ENCODE measurements at places on chromosomes 7 and 10. TPM values are rescaled to one million over a fixed set of nuclear protein-coding genes. Genes with fewer than 3 reads are reported as not detected.
A peak's percentile ranks its signal among the peaks of the same experiment; 100 is the strongest.

DNA sequence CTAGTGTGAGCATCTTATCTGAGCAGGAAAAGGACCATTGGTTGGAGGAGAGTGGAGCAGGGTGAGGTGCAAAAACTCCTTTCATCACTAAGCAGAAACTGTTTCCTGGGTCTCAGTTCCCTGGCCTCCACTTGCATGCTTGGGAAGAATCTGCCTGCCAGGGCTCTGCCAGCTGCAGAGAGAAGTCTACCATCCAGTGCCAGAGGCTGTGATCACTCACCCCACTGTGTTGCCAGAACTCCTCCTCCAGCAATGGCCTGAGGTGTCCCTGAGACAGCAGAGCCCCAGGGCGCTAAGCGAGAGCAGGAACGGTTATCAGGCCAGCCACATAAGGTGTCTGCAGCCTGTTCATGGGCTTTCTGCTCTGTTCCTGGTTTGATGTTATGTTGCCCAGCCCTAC, 991.4 kb downstream of the CCSER2 start:
- no peak overlapping the region for H3K4me3 ChIP-seq
- H3K36me3 ChIP-seq, result no peaks in the 10 kb centered on the region
- DNase-seq, result peak; percentile 17
- no peak overlapping the region for H3K27ac ChIP-seq

DNA sequence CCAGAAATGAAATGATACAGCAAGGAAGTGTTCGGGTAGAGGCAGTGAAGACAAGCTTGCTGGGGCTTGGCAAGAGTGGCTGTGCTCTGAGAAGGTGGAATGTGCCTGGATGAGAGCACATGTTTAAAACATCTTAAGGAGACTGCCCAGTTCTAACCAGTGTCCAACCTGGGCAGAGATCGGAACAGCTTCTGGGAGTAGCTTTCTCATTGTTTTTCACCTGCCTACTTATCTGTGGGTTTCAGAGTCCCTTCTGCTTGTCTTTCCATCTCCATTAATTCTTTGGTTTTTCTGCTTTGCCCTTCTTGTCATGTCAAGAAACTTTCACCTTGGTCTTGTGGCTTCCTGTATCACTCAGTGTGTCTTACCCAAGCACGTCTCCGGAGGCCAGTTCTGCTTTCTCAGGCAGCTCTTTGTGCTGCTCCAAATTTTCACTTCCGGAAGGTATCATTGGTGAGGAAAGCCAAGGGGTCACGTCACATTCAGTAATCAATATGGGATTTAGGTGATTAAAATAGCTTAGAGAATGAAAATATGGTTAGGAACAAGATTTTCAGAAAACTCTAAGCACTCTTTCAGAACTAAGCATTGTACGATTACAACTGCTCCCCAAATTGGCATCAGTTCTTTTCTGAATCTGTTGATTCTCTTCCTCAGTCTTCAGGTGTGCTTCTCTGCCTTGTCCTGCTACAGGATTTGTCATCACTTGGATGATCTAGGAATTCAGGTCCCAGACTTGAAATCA, 5.5 kb upstream of the LAMB4 start:
- DNase-seq, result no peak
- H3K4me1 ChIP-seq, result no peaks in the 10 kb centered on the region
- H3K36me3 ChIP-seq, result no peaks in the 10 kb centered on the region
- no peak overlapping the region for H3K4me3 ChIP-seq

- peak overlapping the region; percentile 90 for H3K4me3 ChIP-seq
- no peaks in the 10 kb centered on the region for H3K36me3 ChIP-seq
- peak overlapping the region; percentile 96 for H3K27ac ChIP-seq
- peaks cover 21% of the 10 kb centered on the region for H3K4me1 ChIP-seq
- no peaks in the 10 kb centered on the region for H3K27me3 ChIP-seq
Observed at GRCh38 chr10:30432622-30433305, 1.2 kb upstream of the MAP3K8 start.

DNA sequence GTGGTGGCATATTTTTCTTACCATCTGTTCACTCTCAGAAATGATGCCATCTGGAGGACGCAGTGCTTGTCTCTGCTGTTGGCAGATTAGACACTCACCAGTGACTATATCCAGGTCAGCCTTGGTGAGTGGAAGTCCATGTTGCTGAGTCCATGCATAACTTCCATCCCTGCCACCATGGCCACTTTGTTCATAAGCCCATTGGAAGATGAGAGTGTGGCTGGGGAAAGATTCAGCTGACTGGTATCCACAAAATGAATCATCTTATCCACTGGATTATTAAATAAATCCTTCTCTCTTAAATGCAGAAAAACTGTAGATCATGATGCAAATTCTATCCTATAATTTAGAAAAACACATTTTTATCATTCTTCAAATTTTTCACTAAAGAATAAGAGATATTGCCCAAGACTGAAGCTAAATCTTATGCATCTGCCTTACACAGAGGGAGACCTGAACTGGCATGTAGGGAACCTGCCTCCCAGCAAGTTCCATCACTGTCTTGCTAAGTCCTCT, 726.9 kb downstream of the TNS3 start:
- H3K4me3 ChIP-seq, result no peak overlapping the region
- no peaks in the 10 kb centered on the region for H3K27me3 ChIP-seq
- H3K4me1 ChIP-seq, result no peaks in the 10 kb centered on the region

DNA sequence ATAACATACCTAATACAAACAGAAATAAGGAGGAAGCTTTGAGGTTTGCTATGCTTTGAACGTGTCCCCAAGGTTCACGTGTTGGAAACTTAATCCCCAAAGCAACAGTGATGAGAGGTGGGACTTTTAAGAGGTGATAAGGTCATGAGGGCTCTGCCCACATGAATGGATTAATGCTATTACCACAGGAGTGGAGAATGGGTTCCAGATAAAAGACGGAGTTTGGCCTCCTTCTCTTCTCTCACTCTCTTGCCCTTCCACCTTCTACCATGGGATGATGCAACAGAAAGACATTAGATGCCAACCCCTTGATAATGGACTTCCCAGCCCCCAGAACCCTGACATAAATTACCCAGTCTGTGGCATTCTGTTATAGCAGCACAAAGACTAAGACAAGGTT, 9.6 kb downstream of the ITGB1 start:
- H3K4me3 ChIP-seq, result no peak overlapping the region
- no peaks in the 10 kb centered on the region for H3K27me3 ChIP-seq
- no peak for DNase-seq
- H3K36me3 ChIP-seq, result no peaks in the 10 kb centered on the region
- no peak overlapping the region for H3K27ac ChIP-seq

DNA sequence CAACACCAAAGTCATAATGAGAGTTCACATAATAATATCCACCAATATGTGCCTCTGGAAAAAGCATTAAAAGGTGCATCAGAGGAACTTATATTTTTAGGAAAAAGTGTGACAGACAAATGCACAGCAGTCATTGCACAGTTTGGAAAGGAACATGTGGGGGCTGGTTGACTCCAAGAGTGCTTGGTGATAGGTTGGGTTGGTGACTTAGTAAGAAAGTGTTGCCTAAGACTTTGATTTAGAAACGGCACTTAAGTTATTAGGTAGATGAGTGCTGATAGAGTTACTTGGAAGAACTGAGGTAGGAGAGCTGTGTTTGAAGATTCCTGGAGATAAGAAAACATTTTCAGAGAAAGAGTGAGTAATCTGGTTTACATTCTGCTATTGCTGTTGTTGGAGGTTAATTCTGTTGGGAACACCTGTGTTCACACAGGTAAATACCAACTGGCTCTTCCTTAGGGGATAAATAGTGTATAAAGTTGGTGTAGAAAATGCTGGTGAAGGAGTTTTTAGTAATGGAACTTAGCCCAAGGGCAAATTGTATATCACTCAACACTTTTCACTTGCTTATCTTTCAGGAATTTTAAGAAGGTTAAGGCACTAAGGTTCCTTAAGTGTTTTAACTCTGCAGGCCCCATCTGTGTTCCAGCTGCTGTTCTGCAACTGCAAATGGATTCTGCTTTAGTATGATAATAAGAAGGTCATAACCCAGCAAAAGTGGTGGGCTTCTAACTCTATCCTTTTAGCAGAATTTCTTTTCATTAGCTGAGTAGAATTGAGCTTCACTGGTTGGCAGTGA, 196.1 kb downstream of the NSUN6 start:
- no peaks in the 10 kb centered on the region for H3K36me3 ChIP-seq
- peaks cover 3% of the 10 kb centered on the region for H3K4me1 ChIP-seq
- H3K27me3 ChIP-seq, result no peaks in the 10 kb centered on the region
- no peak overlapping the region for H3K4me3 ChIP-seq

DNA sequence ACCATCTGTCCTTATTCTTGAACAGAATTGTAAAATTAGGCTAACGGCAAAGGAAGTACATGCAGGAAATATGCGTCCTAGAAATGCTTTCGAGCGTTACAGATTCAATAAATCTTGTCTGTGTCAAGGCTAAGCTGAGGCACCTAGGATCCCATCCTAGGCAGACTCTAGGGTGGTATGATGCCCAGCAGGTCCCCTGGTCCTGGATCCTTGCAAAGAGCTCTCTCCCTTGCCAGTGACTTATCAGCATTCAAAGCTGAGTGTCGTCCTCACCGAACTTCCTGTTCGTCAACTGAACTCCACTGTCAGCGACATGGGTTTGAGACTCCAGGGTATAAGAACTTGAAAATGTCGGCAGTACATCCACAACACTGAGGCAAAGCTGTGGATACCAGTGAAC, 61.5 kb downstream of the AKR1E2 start:
- no peaks in the 10 kb centered on the region for H3K27me3 ChIP-seq
- no peak for DNase-seq
- H3K4me3 ChIP-seq, result no peak overlapping the region
- no peaks in the 10 kb centered on the region for H3K4me1 ChIP-seq

DNA sequence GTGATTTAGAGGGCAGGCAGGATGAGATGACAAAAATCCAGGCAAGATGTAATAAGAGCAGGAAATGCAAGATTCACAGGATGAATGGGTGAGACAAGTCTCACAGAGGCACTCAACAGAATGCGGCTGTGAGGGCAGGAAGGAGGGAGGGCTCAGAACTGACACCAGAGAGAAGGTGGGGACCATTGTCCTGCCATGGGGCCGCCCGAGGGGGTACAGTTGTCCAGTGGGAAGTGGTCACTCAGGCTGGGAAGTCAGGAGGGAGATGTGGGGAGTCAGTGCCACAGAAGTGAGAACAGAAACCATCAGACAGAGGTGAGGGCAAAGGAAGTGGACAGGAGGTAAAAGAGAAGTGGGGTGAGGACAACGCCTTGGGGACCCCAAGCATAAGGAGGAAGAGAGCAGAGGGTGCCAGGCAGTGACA, 8.9 kb downstream of the HIP1 start:
- H3K4me1 ChIP-seq, result peaks cover 3% of the 10 kb centered on the region
- H3K27me3 ChIP-seq, result no peaks in the 10 kb centered on the region
- no peaks in the 10 kb centered on the region for H3K36me3 ChIP-seq

GRCh38 chr7:6608794-6609193, 6.6 kb upstream of the ZNF853 start:
- H3K27ac ChIP-seq, result no peak overlapping the region
- DNase-seq, result no peak
- no peak overlapping the region for H3K4me3 ChIP-seq

GPR15LG gene
- total RNA-seq, result not detected

CHST15 gene
- 24.0 TPM for total RNA-seq

Data from adrenal gland (tissue), 19 donors.